ENCODE measurements at places on chromosomes 1 and 21. TPM values are rescaled to one million over a fixed set of nuclear protein-coding genes. Genes with fewer than 3 reads are reported as not detected.

DNA sequence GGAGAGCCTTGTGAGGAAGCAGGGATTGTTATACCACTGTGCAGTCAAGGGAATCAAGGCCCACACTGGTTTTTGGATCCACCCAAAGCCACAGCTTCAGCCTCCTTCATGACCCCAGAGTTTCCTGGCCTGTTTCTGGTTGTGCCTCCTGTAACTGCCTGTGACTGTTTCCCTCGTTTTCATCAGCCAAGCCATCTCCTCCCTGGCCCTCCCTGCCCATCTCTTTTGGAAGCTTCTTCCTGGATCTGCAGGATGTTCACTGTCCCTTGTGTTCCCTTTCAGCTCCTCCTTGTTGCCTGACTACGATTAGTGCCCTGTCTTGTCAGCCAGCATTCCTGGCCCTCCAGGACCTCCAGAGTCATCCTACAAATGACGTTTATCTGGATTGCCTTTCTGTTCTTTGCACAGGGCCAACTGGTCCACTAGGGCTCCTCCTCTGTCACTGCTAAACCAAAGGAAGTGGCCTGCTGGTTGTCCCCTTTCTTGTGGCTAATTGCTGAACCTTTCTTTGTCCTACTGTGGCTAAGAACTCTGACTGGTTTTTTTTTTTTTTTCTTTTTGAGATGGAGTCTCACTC, 17.9 kb downstream of the SFT2D2 start:
- no peaks in the 10 kb centered on the region for H3K27me3 ChIP-seq
- no peak for DNase-seq
- peaks cover 16% of the 10 kb centered on the region for H3K4me1 ChIP-seq
- peaks cover 3% of the 10 kb centered on the region for H3K36me3 ChIP-seq
- H3K4me3 ChIP-seq = no peak overlapping the region

DNA sequence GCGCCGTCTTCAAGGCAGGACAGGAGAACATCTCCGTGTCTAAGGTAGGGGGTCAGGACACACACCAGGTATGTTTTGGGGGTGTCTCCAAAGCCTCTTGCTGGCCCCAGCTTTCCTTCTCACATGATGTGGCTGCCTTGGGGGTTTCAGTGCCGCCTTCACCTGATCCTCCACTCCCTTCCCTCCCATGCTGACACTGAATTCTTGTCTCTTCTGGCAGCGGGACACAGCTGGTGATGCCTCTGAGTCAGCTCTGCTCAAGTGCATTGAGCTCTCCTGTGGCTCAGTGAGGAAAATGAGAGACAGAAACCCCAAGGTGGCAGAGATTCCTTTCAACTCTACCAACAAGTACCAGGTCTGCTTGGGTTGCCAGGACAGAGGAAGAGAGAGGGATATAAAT, 13.5 kb downstream of the ATP1A2 start:
- H3K36me3 ChIP-seq = no peaks in the 10 kb centered on the region
- H3K27ac ChIP-seq = peak overlapping the region; percentile 9
- H3K4me1 ChIP-seq = peaks cover 6% of the 10 kb centered on the region
- DNase-seq = no peak
- no peaks in the 10 kb centered on the region for H3K27me3 ChIP-seq

DNA sequence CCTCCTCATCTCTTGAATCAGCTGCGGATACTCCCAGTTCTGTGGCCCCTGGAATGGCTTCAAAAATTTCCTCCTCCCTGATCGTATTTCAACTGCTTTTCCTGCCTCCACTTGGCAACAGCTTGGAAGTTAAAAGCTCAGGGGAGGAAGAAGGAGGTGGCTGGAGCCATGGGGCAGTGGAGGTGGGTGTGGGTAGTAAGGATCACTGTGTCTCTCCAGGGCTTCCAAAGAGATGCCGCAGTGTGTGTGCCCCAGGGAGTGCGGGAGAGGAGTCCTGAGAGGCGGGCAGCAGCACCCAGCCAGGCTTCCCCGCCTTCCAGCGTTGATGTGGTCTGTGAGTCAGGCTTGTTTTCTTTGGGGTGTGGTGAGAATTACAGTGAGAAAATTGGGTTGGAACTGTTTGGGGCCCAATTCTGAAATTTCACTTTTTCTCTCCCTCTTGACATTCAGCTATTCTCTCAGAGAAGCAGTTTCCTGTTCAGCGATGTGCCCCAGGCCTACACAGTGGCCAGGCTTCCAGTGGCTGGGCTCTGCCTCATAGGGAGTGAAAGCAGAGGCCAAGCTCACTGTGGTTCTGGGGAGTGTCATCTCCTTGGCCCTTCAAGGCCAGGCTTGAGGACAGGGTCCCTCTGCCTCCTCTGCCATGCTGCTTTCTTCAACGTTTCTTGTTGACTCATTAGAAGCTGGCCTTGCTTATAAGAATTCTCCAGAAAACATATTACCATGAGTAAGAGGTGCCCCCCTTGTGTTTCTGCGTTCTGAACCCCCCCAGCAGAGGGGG, 69.0 kb downstream of the PGM1 start:
- H3K27me3 ChIP-seq = no peaks in the 10 kb centered on the region
- H3K36me3 ChIP-seq = peaks cover 1% of the 10 kb centered on the region
- H3K4me3 ChIP-seq = no peak overlapping the region
- H3K27ac ChIP-seq = no peak overlapping the region
- no peaks in the 10 kb centered on the region for H3K4me1 ChIP-seq
- peak; percentile 60 for DNase-seq

DNA sequence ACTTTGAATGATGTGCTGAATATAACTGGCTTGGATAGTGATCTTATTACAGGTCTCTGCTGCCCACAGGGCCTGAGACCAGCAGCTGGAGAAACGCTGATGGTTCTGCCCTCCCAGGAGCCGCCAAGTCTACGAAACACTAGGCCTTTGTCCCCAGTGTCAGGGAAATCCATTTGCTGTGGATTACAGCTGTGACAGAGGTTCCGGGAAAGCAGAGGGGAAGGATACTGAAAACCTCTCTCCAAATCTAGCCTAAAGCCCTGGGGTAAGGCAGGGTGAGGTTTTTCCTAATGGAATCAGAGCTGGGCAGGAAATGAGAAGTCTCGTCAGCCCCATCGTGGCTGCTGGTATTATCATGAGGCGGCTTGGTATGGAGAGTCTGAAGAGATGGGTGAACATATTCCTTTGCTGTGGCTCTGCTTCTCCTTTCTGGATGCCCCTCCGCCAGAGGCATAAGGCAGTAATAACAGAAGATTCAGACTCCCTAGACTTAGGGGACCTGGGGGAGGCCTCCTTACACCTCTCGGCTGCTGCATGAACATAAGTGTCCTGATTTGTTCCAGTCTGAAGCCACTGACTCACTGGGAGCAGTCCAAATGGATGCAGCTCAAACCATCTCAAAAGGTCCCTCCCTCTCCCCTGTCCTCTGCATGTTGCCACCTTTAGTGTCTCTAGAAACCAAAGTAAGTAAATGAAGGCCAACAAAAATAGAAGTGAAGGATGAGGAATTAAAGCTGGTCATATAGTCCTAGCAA, 48.1 kb downstream of the PHC2 start:
- no peaks in the 10 kb centered on the region for H3K36me3 ChIP-seq
- no peaks in the 10 kb centered on the region for H3K4me1 ChIP-seq
- no peaks in the 10 kb centered on the region for H3K27me3 ChIP-seq
- no peak overlapping the region for H3K27ac ChIP-seq

- H3K36me3 ChIP-seq = no peaks in the 10 kb centered on the region
- H3K27me3 ChIP-seq = no peaks in the 10 kb centered on the region
- H3K27ac ChIP-seq = no peak overlapping the region
These were observed 23.9 kb upstream of the CYYR1 start for GRCh38 chr21:26597031-26597430.

GRCh38 chr1:8214501-8215173, 103.3 kb upstream of the SLC45A1 start:
- no peaks in the 10 kb centered on the region for H3K27me3 ChIP-seq
- H3K4me3 ChIP-seq = no peak overlapping the region
- H3K4me1 ChIP-seq = no peaks in the 10 kb centered on the region
- no peaks in the 10 kb centered on the region for H3K36me3 ChIP-seq
- DNase-seq = no peak
- no peak overlapping the region for H3K27ac ChIP-seq

GRCh38 chr1:193321242-193321840, 134.9 kb upstream of the B3GALT2 start:
- no peaks in the 10 kb centered on the region for H3K4me1 ChIP-seq
- DNase-seq = no peak
- no peaks in the 10 kb centered on the region for H3K27me3 ChIP-seq
- H3K27ac ChIP-seq = no peak overlapping the region
- H3K36me3 ChIP-seq = no peaks in the 10 kb centered on the region

- no peaks in the 10 kb centered on the region for H3K27me3 ChIP-seq
- H3K4me1 ChIP-seq = peaks cover 3% of the 10 kb centered on the region
- peak; percentile 77 for DNase-seq
- peak overlapping the region; percentile 72 for H3K27ac ChIP-seq
These were observed 118.7 kb upstream of the CD34 start for GRCh38 chr1:208029381-208030287.

- no peak for DNase-seq
- no peaks in the 10 kb centered on the region for H3K36me3 ChIP-seq
- H3K4me3 ChIP-seq = no peak overlapping the region
- H3K27ac ChIP-seq = no peak overlapping the region
These were observed 760.2 kb downstream of the PLA2G4A start for GRCh38 chr1:187588917-187589316.

DNA sequence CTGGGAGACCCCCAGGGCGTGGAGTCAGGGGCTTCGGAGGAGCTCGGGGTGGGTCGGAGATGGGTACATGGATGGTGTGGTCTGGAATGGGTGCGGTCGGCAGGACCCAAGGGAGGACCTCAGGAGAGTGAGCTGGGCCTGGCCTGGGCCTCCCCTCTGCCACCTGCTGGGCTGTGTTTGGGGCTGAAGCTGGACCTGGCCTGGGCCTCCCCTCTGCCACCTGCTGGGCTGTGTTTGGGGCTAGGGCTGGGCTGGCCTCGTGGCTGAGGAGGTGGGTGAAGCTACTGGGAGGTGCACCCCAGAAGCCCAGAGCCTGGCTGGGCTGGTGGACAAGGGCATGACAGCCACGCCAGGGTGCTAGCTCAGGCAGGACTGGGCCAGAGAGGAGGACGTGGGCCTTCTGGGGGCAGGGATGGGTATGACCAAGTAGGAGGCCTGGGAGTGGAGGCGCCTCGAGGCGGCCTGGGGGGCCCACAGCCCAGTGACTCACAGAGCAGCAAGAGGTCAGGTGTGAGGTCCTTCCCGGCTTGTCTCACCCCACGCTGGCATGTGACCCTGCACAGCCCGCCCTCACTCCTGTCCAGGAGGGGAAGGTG, 14.5 kb downstream of the SAMD11 start:
- H3K4me1 ChIP-seq = no peaks in the 10 kb centered on the region
- H3K36me3 ChIP-seq = no peaks in the 10 kb centered on the region
- DNase-seq = no peak
- no peak overlapping the region for H3K27ac ChIP-seq
- no peak overlapping the region for H3K4me3 ChIP-seq

GRCh38 chr1:84763912-84764680, 73.8 kb upstream of the SSX2IP start:
- no peaks in the 10 kb centered on the region for H3K4me1 ChIP-seq
- H3K27ac ChIP-seq = no peak overlapping the region
- no peaks in the 10 kb centered on the region for H3K27me3 ChIP-seq
- DNase-seq = no peak
- no peak overlapping the region for H3K4me3 ChIP-seq

GRCh38 chr1:78005448-78005722, 646 bp downstream of the DNAJB4 start:
- H3K27me3 ChIP-seq = no peaks in the 10 kb centered on the region
- no peak overlapping the region for H3K27ac ChIP-seq
- H3K4me1 ChIP-seq = no peaks in the 10 kb centered on the region

GRCh38 chr21:36075171-36075570, 5.3 kb downstream of the CBR1 start:
- H3K27ac ChIP-seq = no peak overlapping the region
- H3K27me3 ChIP-seq = no peaks in the 10 kb centered on the region
- peaks cover 2% of the 10 kb centered on the region for H3K4me1 ChIP-seq
- H3K36me3 ChIP-seq = no peaks in the 10 kb centered on the region
- H3K4me3 ChIP-seq = no peak overlapping the region
- DNase-seq = no peak

DNA sequence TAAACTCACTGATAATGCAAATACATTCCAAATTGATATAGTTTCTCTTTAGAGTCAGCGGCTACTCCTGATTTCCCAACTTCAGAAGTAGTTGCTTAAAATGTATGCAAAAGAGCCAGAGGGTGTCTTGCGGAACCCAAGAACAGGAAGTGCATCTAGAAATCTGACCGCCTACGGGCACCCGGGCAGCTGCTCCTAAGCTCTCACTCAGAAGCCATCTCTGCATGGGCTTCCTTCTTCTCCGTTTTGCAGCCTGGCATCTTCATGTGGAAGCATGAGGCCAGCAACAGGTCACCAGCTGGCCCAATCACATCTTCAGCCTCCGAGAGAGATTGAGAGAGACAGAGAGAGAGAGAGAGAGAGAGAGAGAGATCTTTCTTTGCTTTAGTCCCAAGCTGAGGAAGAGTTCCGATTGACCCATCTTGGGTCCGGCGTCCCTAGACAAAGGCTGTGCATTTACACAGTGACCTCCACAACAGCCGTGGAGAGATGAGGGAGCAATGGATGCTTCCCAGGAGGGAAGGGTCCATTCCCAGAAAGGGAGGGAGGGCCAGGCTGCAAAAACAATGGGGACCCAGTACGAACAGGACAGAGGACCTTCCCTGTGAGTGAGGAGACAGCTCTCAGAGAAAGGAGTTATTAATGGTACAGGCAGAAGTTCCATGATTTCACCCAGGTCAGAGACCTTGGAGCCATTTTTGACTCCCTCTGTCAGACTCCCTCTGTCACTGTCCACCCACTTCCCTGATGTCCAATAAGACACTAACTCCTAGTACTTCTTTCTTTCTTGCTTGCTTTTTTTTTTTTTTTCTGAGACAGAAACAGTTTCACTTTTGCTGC, 28.2 kb upstream of the SLC30A1 start:
- H3K27me3 ChIP-seq = no peaks in the 10 kb centered on the region
- H3K4me3 ChIP-seq = no peak overlapping the region
- DNase-seq = peak; percentile 77

GRCh38 chr1:43978551-43979260, at the start of gene B4GALT2:
Gene B4GALT2 (plus strand): TSS chr1:43979210. CDS start chr1:43981161, 1,951 bp downstream.
- H3K4me1 ChIP-seq = no peaks in the 10 kb centered on the region
- no peaks in the 10 kb centered on the region for H3K27me3 ChIP-seq
- no peaks in the 10 kb centered on the region for H3K36me3 ChIP-seq
- H3K27ac ChIP-seq = no peak within 1 kb of the TSS

- no peaks in the 10 kb centered on the region for H3K27me3 ChIP-seq
- no peak overlapping the region for H3K27ac ChIP-seq
- peaks cover 5% of the 10 kb centered on the region for H3K36me3 ChIP-seq
These were observed 11.4 kb upstream of the SPATC1L start for GRCh38 chr21:46195595-46196195.

DNA sequence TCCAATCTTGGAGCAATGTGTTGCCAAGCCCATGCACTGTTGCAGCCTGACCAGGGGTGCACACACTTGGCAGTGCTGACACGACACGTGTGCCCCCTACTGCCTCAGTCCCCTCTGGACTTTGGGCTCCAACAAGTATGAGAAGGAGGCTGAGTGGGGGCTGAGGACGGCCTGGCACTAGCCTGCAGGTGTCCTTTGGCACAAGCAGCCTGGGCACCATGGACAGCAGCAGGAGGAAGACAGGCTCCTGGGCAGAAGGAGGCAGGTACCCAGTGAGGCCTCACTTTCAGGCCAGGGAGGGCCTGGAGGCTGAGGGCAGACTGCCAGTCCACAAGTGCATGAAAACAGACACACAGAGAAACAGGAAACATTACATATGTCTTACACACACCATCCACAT, 1702.9 kb upstream of the B3GALT2 start:
- no peak overlapping the region for H3K27ac ChIP-seq
- no peak for DNase-seq
- no peaks in the 10 kb centered on the region for H3K27me3 ChIP-seq
- no peak overlapping the region for H3K4me3 ChIP-seq
- H3K36me3 ChIP-seq = no peaks in the 10 kb centered on the region

C1QTNF12 gene
- 10.0 TPM for polyA plus RNA-seq

PGLYRP3 gene
- not detected for polyA plus RNA-seq

HAO2 gene
- not detected for polyA plus RNA-seq

USP48 gene
- polyA plus RNA-seq = 16.2 TPM

KRTAP13-2 gene
- not detected for polyA plus RNA-seq

SLC35F3 gene
- polyA plus RNA-seq = not detected

Data from aorta (tissue), 5 donors.